Urothelium cell line (cell line): ENCODE measurements at places on chromosomes 6 and 20.
A peak's percentile ranks its signal among the peaks of the same experiment; 100 is the strongest.

DNA sequence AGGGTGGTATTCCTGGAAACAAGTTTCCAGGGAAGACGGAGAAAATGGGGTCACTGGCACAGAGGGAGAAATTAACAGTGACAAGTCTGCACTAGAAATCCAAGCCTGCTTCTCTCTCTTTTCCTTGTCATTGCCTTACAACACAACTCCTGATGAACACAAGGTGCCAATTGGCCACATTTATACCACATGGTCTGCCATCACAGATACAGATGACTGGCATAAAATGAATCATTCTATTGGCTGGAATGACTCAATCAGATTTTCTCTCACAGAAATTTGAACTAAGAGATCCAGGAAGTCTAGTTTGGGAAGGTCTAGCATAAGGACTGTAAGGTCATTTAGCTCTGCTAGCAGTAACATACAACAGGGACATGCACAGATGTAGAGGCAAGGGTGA, 190.3 kb downstream of the LINC00237 start:
- DNase-seq, result no peak

DNA sequence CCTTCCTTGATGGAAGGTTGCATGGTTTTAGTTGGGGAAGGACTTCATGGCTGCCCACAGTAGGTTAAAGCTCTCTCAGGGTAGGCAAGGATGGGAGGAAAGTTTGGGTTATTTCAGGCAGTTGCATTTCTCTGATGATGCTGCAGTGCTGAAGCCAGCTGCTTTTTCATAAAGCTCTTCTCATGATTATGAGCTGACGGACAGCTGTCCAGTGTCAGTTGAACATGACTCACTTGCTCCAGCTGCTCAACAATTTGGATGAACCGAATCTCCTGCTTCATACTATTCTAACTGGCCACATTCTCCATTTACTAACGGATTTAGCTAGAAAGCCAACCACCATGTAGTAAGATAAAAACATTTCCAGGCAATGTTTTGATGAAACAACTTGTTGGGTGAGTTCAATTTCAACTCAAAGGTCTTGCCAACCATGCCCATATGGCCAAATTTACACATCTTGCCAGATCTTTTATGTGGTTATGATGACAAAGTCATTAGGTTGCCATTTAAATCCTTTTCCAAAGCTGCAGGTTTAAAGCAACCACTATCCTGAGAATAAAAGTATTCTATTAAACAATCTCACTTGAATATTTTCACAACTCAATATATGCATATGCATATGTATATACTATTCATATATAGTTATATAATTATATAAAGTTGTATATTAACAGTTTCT, 125.9 kb downstream of the HS3ST5 start:
- no peak for DNase-seq

GRCh38 chr6:99882128-99882702, 111.8 kb downstream of the MCHR2 start:
- no peak for DNase-seq

DNA sequence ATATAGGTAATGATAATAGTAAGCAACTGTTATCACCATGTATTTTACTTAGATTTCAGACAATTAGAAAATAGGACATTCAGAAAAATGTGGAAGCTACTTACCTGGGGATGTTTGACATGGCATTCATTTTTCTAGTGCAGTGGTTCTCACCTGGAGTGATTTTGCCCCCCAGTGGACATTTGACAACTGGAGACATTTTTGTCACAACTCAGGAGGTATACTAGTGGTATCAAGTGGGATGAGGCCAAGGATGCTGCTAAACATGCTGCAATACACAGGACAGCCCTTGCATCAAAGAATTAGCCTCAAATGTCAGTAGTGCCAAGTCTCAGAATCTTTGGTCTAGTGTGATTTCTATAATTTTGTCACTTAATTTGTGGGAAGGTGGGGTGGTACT, 36.1 kb downstream of the NUS1 start:
- no peak for DNase-seq

DNA sequence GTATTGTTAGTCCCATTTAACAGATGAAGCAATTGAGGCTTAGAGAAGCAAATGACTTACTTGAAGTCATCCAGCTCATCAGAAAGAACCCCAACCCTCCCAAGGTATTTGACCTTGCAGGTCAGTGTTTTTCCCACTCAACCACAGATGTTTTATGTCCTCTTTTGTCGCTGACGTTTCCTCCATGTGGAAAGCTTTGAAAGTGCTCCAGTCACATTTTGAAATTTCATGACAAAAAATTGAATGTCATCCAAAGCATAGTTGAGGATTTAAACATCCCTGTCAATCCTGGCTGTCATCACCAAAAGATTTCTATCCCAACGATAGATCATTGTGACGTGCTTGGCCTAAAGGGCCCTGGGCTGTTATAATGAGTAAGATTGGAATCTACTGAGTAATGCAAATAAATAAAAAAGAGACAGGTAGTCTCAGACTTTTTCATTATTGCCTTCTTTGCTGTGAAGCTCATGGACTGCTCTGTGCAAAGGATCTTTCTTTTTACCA, 102.7 kb downstream of the TSHZ2 start:
- DNase-seq, result peak; percentile 44

DNA sequence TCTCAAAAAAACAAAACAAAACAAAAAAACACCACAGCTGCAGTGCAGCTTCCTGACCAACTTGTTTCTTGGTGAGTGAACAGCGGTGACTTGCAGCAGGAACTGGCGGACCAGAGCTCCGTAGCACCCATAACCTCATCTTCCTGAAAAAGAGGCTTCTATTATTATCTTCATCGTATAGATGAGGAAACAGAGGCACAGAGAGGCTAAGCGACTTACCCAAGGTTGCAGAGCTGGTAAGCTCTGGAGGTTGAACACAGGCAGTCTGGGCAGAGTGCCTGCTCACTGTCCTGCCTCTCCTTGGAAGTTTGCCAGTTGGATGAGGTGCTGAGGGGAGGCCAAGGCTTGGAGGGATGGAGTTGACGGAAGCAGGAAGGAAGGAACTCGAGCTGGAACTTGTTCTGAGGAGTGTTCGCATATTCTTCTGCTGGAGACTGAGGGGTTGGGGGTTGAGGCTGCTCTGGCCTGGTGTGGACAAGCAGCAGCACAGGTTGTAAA, 47.9 kb upstream of the CCDC167 start:
- DNase-seq, result peak; percentile 63

GRCh38 chr6:106561686-106562405, 67.5 kb downstream of the RTN4IP1 start:
- DNase-seq, result no peak

DNA sequence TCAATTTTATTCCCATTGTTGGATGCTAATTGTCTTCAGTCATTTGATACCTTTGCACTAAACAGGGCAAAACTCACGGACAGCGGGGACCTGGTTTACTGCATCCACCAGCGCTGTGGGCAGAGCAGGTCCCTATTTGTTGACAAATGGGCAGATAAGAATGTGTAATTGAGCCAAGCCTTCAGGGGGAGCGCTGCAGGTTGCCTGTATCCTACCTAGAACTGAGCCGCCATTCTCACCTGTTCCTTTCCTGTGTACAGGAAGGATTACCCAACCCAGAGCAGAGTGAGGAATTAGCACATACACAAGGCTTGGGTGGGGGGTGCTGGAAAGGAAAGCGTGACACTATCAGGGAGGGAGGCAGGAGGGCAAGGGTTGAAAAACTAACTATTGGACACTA, 89.1 kb upstream of the FOXA2 start:
- DNase-seq, result no peak

DNA sequence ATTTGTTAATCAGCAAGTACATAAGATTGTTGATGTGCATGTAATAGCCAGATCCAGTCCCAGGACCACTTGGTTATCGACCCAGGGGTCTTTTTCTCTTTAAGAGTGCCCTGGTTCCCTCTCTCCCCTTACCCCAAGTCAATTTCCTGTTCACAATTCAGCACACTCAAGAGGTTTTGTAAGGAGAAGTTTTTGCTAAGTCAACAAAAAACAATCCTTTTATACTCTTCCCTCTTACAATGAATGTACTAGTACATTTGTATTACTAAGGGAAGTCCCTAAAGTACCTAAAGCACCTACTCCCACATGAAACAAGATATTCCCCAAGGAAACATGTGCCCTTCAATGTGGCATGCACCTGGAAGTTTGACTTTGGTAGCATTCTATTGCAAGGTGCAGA, 1.6 kb upstream of the NT5DC1 start:
- no peak for DNase-seq

DNA sequence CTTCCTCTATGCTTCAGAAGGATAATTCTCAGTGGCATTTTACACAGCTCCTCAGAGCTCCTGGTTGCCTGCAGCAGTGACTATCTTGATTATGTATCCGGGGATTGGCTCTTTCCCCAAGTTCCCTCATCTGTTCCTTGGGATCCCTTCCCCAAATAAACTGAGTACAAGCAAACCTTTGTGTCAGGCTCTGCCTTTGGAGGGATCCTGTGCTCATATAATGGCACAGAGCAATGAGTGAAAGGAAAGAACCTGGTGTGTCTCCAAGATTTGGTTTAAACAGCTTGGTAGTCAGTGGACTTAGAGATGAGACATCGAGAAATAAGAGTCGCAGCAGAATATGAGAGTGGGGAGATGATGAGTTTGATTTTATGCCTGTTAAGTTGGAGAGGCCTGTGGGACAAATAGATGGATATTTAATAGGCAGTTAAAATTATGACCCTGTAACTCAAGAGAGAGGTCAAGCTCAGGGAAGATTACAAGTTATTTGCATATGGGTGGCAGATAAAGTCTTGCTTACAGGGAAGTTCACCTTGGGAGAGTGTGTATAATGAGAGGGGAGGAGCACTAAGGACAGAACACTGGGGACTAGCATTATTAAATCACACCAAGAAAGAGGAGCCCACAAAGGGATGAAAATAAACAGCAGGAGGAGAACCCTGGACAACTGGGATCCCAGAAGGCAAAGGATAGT, 44.1 kb upstream of the GCLC start:
- DNase-seq, result no peak

- DNase-seq, result peak; percentile 79
Measured at GRCh38 chr6:166381733-166382499, 824 bp downstream of the MPC1 start.

DNA sequence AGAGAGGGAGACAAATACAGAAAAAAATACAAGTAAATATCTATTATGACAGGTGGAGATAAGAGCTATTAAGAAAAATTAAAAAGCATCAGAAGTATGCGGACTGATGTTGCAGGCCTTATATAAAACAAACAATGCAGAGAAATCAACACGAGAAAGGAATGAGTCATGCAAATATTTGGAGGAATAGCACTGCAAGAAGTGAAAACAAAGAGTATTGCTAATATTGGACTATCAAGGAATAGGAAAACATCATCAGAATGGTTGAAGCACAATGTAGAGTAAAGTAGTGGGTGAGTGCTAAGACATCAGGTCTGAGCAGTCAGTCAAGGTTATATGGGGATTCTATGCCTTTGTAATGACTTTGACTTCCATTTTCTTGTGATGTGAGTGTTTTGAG, 657.5 kb upstream of the GJE1 start:
- DNase-seq, result no peak

- no peak for DNase-seq
Measured at GRCh38 chr6:102742028-102742427, 1348.5 kb downstream of the GRIK2 start.

DNA sequence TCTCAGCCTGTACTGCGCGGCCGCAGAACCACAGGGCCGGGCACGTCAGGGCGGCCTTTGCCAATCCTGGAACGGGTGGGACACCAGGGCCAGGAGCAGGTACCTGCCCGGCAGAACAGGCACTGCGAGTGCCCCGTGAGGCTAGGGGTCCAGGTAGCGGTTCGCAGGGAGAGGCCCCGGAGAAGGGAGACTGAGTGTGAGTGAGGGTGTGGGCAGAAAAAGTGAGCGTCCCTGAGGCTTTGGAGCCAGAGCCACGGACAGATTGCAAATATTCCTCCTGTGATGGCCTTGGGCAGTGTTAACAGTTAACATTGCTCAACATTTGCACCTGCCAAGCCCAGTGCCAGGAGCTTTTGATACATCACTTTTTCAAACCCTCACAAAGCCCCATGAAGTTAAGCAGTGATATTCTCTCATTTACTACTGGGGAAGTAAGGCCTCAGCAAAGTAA, 491 bp downstream of the GNMT start:
- no peak for DNase-seq

DNA sequence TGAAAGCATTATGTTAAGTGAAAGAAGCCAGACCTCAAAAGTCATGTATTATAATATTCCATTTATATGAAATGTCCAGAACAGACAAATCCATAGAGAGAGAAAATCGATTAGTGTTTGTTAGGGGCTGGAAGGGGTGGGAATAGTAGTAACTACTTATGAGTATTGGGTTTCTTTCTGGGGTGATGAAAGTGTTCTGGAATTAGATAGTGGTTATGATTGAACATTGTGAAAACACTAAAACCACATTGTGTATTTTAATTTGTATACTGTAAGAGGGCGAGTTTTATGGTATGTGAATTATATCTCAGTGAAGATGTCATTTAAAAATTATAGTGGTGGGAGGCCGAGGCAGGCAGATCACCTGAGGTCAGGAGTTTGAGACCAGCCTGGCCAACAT, 52.0 kb upstream of the KIF13A start:
- no peak for DNase-seq

GRCh38 chr6:42184475-42184874, 10.3 kb downstream of the GUCA1B start:
- no peak for DNase-seq

- no peak for DNase-seq
Measured at GRCh38 chr6:9103876-9104521, 668.7 kb upstream of the SLC35B3 start.

GRCh38 chr6:139204978-139205377, 70.1 kb downstream of the HECA start:
- DNase-seq, result no peak

DNA sequence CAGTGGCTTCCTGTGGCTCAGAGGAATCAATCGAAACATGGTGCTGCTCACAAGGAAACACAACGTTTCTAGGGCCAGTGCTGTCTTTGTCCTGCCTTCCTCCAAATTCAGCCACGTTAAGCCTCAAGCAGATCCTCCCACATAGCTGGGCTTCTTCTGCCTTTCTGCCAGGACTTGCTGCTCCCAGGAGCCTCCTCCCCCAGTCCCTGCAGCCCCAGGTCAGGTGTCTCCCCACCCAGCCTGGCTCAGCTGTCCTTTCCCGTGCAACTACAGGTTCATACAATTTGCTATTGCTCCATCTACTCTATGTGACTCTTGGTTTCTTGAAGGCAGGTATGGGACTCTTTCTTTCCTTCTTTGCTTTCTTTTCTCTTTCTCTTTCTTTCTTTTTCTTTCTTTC, 215.3 kb upstream of the RNF24 start:
- no peak for DNase-seq

GRCh38 chr6:108653949-108654348, 93.2 kb downstream of the FOXO3 start:
- no peak for DNase-seq

- peak; percentile 43 for DNase-seq
Measured at GRCh38 chr20:37524859-37525708, 2.6 kb downstream of the BLCAP start.

- DNase-seq, result no peak
Measured at GRCh38 chr6:79239536-79240168, 5.2 kb upstream of the HMGN3 start.

DNA sequence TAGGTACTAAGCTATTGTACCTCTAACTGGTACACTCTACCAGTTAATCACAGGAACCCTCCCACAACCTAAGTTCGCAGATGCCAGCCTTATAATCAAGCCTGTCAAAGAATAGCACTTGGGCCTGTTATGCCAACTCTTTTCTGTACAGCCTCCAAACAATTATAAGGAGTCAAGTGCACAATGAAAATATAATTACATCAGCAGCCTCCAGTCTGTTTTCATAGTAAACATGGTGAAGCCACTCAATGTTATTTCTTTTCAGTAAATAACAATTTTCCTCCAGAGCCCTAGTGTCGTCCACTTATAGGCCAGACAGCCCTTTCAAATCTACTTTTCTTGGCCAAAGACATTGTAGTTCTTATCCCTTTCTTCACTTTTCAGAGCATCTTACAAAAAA, 82.7 kb upstream of the CARMIL1 start:
- DNase-seq, result no peak
